ENCODE measurements at places on chromosomes 7 and 10.

DNA sequence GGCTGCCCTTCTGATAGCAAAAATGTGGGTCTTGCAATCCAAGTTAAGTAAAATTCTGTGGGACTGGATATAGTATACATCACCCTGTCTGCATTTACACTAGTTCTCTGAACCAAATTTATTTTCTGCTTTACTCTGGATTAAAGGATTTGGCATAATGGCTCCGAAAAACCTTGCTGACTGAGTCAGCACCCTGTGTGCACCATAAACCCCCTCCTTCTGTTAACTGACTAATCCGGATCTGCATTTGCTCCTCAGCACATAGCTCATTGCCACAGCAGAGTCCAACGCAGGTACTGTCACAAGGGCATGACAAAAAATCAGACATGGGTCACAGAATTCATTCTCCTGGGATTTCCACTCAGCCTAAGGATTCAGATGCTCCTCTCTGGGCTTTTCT lies 1.3 kb downstream of the OR2A5 start:
- DNase-seq: no peak

GRCh38 chr7:87853237-87853864 lies 22.8 kb downstream of the SLC25A40 start:
- no peak for DNase-seq

GRCh38 chr10:27541796-27542729 lies 38.0 kb downstream of the RAB18 start:
- no peak for DNase-seq

DNA sequence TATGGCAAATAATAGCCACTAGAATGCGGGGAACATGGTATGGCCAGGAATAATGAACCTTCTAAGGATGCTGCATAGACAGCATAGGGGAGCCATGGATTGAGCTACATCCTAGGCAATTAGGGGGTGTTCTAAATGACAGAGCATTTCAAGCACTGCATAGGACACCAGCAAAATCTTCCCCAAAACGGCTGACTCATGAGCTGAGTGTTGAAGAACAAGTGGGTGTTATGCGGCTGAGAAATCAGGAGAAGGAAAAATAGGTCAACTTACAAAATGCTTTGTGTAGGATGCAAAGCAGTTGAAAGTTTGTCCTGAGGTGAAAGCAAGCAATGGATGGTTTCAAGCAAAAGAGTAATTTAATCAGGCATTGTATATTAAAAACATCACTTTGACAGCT lies 1023.5 kb upstream of the C7orf33 start:
- no peak for DNase-seq

DNA sequence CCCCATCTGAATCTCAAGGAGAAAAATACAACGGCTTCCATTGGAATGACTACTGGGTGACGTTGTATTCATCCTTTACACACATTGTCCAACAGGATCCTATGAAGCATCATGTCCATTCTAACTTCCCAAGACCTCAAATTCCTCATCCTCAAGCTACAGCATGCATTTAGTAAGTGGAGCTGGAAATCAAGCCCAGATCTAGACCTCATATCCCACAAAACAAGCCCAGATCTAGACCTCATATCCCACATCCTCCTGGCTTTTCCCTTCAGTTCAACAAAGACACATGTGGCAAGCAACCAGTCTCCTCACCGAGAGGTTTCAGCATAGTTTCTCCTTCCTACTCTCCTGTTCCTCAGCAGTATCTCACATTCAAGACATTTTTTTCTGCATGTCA lies 12.2 kb downstream of the IGF2BP3 start:
- DNase-seq: no peak

- no peak for DNase-seq
Measured at GRCh38 chr10:132129431-132129830, 57.3 kb upstream of the DPYSL4 start.

DNA sequence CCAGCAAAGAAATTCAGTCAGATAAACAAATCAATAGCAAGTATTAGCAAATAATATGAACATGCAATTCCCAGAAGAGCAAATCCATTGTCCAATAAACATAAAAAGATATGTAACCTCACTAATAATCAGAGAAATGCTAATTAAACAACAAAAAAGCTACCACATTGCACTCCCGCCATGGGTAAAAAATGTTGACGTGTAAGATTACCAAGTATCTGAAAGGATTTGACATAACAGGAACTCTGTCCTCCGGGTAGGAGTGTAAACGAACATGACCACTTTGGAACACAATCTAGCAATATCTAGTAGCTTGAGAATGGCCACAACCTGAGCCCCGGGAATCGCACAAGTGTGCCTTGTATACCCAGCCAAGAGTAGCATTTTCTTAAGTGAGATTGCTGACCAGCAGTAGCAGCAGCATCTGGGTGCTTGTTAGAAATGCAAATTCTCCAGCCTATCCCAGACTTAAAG lies 31.6 kb downstream of the DYDC1 start:
- DNase-seq: no peak

DNA sequence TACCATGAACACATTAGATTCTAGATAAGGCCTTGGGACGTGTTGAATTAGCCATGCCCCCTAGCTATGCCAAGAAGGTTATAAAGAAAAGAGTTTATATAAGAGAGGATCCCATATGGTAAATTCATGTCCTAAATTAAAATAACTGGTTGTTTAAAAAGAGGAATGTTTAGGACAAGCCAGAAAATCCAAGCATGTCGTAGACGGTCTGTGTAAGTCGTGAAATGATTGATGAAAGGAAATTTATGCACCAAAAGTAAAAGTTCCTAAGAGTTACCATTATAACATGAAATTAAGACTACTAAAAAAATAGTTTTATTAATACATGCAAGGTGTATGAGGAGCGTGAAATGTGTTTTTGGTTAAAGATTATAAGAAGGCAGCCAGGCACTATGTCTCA lies 624.9 kb downstream of the ARL4A start:
- DNase-seq: no peak

- DNase-seq: no peak
Measured at GRCh38 chr7:111975346-111975745, 230.9 kb downstream of the DOCK4 start.

DNA sequence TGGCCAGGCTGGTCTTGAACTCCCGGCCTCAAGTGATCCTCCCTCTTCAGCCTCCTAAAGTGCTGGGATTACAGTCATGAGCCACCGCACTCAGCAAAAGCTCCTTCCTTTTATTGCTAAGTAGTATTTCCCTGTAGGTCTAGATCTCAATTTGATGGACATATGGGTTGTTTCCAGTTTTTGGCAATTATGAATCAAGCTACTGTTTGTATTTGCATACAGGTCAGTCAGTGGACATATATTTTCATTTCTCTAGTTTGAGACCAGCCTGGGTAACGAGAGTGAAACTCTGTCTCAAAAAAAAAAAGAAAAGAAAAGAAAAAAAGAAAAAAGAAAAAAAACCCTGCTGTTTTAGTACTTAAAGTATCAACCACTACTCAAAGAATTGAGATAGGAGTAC lies 6.4 kb upstream of the PRKRIP1 start:
- no peak for DNase-seq

GRCh38 chr7:71972534-71972933 lies 439.6 kb downstream of the CALN1 start:
- no peak for DNase-seq

DNA sequence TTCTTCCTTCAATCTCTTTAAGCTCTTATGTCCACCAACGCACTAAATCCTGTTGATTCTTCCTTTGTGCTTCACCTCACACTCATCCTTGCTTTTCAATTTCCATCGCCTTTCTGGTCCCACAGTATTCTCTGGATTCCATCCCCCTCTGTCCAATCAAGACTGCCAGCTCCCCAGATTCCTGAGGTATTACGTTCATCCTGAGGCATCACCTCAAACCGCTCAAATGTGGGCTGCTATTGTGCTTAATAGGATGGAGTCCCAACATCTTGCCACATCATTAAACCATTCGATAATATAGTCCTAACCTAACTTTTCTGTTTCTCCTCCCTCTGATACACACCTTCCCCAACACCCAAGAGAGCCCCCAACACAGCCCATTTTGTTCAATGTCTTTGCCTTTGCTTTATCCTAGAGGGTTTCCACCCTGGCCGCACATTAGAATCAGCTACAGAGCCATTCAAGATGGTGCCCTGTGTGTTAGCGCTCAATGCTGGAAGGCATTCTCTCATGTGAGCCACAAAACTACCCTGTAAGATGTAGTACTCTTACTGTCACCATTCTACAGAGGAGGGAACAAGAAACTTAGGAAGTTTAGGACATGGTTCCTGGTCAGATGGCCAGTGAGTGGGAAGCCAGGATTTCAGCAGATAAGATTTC lies 79.5 kb upstream of the LEP start:
- no peak for DNase-seq

GRCh38 chr10:113099431-113100183 lies 149.6 kb downstream of the TCF7L2 start:
- no peak for DNase-seq

- no peak for DNase-seq
Measured at GRCh38 chr10:11175823-11176243, 158.2 kb downstream of the CELF2 start.
